ENCODE measurements at places on chromosomes 6 and 20.

DNA sequence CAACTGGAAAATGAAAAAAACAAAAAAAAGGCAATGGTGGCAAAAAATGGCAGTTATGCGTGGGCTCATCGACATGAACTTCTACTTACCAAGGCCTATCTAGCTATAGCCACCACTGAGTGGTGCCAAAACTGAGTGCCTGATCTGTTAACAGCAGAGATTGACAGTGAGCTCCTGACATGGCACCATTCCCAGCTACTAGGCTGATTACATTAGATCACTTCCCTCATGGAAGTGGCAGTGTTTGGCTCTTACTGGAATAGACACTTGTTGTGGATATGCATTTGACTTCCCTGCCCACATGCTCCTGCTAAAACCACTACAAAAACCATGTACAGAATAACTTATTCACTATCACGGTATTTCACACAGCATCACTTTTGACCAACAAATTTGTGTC, 216.1 kb upstream of the SGK1 start:
- DNase-seq, result no peak

DNA sequence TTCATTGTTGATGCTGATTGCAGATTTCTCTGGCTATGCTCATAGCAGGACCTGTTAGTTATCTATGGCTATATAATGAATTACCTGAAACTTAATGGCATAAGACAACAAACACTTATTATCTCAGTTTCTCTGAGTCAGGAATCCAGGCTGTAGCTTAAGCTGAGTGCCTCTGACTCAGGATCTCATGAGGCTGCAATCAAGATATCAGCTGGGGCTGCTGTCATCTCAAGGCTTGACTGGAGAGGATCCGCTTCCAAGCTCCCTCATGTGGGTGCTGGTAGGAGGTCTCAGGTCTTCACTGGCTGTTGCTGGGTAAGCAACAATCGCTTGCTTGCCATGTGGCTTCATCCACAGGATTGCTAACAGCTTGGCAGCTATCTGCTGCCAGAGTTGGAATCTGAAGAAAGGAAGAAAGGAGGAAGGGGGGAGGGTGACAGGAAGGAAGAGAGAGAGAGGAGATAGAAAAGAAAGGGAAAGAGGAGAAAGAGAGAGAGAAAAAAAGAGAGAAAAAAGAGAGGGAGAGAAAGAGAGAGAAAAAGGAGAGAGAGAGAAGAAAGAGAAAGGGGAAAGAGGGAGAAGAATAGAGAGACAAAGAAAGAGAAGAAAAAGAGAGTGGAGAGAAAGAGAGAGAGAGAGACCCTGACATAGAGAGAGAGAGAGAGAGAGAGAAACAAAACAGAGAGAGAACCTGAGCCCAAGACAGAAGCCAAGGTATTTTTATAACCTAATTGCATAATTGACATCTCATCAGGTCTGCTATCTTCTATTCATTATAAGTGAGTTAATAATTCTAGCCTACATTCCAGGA, 579.0 kb upstream of the BTBD3 start:
- no peak for DNase-seq

DNA sequence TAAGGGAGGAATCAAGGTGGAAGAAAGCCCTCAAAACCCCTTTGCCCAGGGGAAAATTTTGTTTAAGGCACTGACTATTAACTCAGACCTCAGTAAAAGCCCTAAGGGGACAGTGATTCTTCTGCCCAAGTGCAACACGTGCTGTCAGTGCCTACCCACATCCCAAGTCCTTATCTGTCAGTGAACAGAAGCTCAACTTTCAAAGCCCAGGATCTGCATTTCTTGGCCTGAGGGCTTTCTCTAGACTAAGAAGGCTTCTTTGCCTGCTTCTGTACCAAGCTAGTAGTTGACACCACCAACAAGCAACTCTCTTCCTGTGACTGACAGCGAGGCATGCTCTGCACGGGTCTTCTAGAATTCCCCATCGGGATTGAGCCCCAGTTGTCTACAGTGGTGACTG, 416.0 kb upstream of the SPTLC3 start:
- no peak for DNase-seq

DNA sequence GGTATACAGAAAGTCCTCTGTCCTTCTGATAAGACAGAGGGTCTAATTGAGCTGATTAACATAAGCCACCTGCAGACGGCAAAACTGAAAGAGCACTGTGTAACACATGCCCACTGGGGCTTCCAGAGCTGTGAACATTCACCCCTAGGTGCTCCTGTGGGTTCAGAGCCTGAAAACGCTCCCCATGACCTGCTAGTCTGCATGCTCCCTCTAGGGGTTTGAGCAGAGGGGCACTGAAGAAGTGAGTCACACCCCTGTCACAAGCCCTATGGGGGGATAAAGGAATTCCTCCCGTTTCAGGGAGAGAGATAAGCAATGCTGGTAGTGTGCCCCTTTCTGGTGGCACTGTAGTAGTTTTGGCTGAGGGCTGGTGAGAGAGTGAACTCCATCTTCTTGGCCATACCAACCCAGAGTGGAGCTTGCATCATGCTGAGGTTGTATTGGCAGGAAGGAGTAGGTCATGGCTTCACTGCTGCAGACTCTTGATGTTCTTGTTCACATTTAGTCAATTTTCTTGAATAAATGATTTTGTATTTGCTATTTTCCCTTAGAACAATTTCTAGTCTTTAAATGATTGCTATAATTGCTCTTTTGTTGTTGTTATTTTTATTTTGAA, 637.5 kb upstream of the MAN1A1 start:
- no peak for DNase-seq

DNA sequence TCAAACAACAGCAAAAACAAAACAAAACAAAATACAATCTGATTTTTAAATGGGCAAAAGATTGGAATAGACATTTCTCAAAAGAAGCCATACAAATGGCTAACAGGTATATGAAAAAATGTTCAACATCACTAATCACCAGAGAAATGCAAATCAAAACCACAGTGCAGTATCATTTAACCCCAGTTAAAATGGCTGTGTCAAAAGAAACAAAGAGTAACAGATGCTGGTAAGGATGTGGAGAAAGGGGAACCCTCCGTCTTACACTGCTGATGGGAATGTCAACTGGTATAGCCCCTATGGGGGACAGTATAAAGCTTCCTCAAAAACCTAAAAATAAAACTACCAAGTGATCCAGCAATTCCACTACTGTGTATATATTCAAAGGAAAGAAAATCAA, 10.9 kb upstream of the NELFCD start:
- no peak for DNase-seq

DNA sequence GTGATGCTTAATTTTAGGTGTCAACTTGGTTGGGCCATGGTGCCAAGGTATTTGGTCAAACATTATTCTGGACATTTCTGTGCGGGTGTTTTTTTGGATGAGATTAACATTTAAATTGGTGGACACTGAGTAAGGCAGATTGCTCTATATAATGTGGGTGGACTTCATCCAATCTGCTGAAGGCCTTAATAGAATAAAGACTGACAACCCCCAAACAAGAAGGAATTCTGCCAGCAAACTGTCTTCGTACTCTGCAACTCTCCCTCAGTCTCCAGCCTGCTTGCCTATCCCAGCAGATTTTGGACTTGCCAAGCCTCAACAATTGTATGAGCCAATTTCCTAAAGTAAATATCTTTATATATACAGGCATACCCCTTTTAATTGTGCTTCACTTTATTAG, 850.1 kb downstream of the TBC1D32 start:
- no peak for DNase-seq

GRCh38 chr20:58762120-58762519, 69.5 kb downstream of the NPEPL1 start:
- no peak for DNase-seq
